ENCODE measurements at places on chromosomes 4 and X.

- DNase-seq, result peak; percentile 1
Measured at GRCh38 chrX:24241822-24242648, 71.8 kb downstream of the SUPT20HL2 start.

DNA sequence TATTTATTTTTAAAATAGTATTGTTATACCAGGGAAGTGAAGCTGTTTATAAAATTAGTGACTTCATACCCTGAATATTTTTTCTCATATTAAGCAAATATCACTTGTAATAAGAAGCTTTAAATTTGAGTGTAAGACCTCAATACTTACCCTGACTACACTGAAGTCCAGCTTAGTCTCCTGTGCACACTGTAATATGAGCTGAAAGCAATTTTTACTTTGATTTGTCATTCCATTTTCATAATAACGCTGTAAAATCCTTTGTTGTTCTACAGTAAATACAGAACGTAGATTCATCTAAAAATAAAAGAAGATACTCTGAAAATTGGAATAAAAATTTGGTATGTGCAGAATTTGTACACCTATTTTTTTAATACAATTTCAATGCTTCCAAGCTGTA lies 27.2 kb downstream of the HDX start:
- no peak for DNase-seq

- DNase-seq, result no peak
Measured at GRCh38 chrX:10944136-10944885, 166.8 kb upstream of the HCCS start.

DNA sequence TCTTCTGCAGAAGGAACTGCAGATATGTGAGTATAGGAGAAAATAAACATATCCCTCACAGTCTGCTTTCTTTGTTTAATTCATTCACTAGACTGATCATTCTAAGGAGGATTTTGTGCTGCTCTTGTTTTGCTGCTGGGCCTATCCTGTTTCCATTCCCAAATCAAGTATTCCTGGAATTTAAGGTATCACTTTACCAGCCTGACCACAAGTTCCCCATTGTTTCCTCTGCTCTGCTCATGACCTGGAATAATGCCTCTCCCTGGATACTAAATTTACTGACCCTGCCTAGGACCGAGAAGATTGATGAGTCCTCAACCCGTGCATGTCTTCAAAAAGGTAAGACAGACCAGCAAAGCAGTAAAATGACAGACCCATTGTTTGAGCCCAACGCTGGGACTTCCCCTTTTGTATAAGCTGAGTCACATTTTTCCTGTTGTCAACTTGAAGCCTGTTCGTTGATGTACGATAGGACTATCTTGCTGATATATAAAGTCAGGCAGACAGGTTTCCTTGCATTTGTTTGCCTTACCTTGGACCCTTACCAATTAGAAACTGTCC lies 85.5 kb upstream of the TET2 start:
- DNase-seq, result no peak

DNA sequence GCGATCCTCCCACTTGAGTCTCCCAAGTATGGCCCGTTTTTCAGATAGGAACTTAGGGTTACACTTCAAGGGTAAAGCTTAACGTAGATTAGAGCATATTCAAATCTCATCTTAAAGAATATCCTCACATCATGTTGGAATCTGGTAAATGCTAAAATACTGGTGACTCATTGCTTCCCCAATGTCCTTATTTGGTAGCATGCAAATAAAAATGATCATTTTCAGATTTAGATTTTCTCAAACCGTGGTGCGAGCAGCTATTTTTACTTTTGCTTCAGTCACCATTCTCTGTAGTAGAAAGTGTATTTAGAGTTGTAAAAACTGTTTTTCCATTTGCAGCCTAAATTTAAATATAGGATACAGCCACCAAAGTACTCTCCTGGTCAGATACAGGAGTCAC lies 101.5 kb upstream of the MAML3 start:
- no peak for DNase-seq

- DNase-seq, result no peak
Measured at GRCh38 chr4:101708293-101709039, 82.1 kb upstream of the BANK1 start.

GRCh38 chrX:23478561-23478960 lies 143.9 kb downstream of the PTCHD1 start:
- DNase-seq, result no peak

DNA sequence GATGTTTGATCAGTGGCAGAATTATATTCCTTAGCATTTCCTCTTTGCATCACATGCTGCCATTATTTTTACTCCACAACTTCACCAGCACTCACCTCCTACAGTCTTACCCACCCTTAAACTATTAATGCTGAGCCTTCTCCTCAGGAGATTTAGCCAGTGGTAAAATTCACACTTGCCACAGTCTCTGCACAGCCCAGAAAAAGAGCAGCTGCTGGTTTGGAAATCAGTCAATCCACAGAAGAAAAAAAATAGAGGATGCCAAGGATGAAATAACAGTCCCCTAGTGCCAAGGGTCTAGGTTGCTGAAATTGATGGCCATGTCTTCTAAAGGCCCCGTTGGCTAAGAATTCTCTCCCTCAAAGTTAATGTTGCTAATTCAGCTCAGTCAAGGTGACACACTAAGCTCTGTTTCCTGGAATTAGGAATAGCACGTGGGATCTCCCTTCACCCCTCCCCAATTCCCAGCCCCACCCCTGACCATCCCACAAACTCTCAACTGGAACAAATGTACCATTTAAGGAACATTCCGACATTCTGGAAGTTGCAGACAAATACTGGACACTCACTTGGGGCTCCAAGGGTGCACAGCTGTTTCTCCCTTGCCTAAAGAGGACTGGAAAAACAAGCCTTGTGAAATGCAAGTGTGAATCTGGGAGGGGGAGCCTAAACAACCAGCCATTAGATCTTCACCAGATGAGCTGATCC lies 5.7 kb downstream of the ATP1B4 start:
- DNase-seq, result no peak

GRCh38 chr4:179130122-179130714 lies 1688.0 kb upstream of the AGA start:
- no peak for DNase-seq

DNA sequence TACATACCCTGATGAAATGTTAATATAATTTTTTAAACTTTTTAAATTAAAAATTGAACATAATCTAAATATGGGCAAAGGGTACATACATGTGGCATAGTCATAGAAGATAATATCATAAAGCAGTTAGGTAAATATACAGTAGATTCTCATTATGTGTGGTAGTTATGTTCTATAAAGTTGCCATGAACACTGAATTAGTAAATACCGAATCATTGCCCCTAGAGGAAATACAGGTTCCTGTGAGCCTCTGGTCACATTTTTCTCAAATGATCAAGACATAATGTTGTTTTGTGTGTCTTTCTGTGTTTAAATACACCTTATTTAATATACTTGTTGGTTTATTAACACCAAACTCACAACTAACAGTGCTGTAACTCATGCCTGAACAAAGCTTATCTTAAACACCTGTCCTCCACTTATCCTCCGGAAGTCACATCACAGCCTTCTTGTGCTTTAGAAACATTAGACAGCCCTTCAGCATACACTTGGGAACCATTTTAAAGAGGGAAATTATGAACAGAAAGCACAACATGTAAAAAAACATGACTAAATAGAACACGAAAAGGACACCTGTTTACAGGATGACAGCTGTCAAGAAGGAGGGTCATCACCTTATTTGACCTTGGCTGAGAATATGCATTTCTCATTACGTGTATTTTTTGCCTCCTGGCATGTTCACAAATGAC lies 169.4 kb upstream of the NAP1L5 start:
- peak; percentile 63 for DNase-seq

DNA sequence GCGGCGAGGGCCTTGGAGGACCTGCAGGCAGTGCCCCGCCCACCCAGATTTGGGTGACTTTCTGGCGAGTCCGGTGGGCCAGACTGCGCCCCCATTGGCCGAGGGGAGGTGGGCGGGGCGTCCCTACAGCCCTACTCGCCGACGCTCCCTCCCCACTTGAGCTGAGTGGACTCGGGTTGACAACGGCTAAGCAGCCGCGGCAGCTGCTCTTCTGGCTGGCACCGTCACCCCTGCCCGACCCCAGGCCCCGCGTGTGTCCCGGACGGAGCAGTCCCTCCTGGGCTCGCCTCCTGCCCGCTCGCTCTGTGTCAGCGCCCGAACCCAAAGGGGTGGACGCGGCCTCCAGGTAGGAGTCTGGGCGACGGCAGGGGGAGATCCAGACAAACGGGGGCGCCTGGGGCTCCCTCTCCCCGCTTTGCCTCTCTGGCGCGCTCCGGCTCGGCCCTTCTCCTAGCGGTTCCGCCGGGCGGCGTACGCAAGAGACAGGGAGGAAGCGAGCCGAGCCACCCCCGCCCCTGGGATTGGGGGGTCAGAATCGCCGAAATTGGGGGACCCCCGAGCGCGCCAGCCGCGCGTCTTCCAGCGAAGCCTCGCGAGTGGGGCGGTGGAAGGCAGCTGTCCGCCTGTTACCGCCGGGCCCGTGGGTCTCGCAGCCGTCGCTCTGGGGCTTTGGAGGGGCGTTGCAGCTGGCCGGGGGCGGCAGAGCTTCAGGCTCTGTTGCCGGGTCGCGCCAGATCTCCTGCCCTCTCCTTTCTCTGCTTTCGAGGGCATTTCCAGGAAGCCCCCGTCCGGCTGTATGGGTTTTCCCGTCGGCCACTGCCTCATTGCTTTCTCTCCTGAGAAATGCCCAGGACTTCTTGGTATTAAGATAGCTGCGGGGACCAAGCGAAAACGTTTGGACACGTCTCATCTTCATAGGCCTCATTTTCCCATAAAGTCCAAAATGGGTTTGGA lies 46.3 kb downstream of the STARD8 start:
- DNase-seq, result peak; percentile 19

DNA sequence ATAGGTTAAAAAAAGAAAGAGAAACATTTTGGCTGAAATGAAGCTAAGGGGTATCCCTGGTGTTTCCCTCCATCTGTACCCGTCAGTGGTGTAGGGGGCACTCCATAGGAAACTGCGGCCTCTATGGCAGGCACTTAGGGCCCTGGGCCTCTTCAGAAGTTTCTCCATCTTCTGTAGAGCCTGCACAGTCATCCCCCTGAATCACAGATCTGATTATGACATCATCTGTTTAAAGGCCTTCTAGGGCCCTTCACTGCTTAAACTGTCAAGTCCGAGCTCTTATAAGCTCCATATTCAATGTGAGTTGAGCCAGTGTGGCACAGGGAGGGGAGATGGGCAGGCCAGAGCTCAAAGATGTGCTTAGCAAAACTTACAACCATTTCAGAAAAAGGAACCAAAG lies 241.3 kb downstream of the NR3C2 start:
- no peak for DNase-seq

DNA sequence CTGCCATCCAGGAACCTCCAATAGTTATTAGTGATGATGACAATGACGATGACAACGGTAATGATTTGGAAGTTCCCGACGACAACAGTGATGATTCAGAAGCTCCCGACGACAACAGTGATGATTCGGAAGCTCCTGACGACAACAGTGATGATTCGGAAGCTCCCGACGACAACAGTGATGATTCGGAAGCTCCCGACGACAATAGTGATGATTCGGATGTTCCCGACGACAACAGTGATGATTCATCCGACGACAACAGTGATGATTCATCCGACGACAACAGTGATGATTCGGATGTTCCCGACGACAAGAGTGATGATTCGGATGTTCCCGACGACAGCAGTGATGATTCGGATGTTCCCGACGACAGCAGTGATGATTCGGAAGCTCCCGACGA lies 14.7 kb downstream of the CXCR3 start:
- DNase-seq, result no peak

GRCh38 chr4:7698584-7698983 lies 241.1 kb downstream of the AFAP1 start:
- no peak for DNase-seq

- DNase-seq, result no peak
Measured at GRCh38 chr4:106875340-106875739, 160.8 kb downstream of the DKK2 start.

DNA sequence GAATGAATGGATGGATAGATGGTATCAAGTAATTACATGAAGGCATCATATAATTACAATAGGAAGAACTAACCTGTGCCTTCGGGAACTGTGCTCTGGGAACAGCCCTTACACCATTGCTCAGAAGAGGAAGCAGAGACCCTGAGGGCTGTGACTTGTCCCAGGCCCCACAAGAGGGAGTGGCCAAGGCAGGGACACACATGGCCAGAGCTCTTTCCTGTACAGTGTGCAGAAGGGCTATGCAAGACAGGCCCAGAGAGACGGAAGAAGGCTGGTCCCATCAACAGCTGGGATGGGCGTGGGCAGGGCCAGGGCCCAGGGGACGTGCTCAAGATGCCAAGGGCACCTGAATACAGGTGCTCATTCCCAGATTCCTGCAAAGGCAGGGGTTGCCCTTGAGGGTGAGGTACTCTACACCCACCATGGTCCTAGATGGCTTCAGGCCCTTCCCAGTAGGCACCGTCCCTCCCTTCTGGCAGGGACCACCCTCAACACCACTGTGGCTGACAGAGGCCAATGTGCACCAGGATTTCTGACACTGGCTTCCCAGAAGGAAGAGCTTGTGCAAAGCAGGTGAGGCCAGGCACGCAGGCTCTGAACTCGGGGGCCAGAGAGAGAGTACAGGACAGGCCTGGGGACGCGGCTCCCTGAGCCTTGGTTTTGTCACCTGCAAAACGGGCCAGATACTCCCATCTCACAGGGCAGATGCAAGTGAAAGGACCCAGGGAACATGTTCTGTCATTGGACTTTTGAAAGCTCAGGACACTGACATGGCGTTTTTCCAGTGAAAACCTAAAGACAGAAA lies 1.7 kb downstream of the EVC2 start:
- DNase-seq, result no peak

DNA sequence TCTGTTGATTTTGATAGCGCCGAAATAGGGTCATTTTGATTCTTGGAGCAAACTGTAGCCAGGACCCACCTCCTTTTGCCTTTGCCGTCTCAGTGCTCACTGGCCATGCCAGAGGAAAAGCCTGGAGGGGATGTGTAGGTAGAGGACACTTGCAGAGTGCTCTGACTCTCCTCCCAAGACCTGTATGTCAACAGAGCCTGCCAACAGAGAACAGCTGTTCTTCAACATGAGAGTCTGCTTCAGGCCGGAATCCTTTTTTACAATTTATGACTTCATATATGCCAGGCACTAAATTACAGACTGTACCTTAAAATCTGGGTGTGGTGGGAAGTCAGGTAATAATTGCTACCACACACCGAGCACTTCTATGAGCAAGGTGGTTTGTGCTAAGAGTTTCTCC lies 94.2 kb downstream of the KDR start:
- DNase-seq, result no peak

- no peak for DNase-seq
Measured at GRCh38 chr4:83285055-83285407, 433 bp upstream of the COQ2 start.

DNA sequence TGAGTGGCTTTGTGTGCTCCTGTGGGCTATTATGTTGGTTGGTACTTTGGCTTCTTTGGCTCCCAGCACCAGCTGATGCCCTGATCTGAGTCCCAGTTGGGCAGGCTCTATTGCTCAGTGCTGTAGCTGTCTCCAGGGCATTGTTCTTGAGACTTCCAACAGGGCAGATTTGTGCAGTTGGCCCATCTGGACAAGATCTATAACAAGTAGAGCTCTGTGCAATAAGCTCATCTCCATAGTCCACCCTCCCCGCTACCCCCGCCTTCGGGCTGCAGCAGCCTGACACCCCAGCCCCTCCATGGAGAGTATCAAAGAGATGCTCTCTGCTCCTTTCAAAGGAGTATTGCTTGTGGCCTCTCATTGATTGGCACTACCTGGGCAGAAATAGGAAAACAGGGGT lies 5.8 kb upstream of the TMEM31 start:
- no peak for DNase-seq
